ENCODE measurements at places on chromosomes 12 and 14.

DNA sequence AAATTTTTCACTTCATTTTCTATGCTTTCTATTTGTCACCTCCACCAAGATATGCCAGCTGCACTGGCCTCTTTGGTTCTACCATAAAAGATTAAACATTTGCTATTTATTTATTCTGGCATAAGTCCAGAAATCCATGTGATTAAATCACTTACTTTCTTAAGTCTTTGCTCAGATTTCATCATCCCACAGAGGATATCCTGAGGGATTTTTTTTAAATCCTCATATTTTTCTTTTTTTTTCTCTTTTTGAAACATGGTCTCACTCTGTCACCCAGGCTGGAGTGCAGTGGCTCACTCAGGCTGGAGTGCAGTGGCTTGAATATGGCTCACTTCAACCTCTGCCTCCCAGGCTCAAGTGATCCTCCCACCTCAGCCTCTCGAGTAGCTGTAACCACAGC lies 645.4 kb upstream of the ATXN7L3B start:
- no peak for DNase-seq

GRCh38 chr14:59339524-59340330 lies 125.5 kb downstream of the GPR135 start:
- no peak for DNase-seq

DNA sequence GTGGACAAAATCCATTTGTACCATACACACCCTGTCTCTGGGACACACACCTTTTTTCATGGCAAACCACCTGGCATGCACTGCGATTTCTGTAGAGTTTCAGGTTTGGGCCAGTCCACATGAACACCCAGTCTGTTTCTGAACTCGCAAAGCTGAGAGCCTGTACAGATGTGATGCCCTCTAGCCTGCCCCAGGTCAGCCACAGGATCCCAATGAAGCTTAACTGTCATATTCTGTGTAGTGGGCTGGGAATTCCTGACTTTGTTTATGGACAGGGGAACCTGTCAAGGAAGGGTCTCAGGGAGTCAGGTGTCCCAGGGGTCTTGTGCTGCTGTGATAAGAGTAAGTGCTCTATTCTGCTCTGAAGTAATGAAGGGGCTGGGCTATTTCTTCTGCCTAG lies 39.8 kb downstream of the CPM start:
- DNase-seq = no peak

DNA sequence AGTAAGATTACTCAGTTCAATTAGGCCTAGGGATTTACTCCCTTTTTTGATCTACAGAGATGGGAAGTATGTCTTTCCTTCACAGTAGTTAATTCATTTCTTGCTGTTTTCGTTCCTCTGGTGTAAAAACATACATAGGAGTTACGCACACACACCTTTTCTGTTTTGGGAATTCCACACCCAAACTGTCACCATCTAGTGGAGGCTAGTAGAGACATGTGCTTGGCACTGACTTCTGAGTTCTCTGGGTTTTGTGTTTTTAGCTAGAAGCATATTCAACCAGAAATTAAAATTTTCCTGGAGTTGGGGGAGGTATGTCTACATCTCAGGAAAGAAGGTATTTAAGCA lies 1.4 kb downstream of the SUSD6 start:
- no peak for DNase-seq

DNA sequence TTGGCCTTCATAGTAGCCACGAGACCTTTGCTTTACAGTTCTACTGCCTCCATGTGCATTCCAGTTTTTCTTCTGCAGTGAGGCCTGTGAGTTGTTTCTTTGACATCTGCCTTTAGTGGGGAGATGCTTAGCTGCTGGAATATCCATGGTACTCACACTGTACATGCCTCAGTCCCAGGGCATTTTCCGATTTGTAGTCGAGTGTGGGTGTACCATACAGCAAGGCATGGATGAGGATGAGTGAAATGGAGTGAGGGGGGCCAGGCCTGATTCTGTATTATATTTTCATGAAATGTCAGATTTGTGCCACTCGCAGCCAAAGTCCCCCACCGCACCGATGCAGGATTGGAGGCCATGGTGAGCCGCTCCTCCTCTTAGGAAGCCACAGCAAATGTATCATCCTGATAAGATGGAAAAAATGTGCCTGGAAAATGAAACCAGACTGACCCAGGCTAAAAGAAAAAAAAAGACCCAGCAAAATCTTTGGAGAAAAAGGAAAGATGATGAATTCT lies 173.0 kb downstream of the ADGRD1 start:
- DNase-seq = no peak

GRCh38 chr14:71204231-71204630 lies 297.0 kb downstream of the PCNX1 start:
- no peak for DNase-seq

DNA sequence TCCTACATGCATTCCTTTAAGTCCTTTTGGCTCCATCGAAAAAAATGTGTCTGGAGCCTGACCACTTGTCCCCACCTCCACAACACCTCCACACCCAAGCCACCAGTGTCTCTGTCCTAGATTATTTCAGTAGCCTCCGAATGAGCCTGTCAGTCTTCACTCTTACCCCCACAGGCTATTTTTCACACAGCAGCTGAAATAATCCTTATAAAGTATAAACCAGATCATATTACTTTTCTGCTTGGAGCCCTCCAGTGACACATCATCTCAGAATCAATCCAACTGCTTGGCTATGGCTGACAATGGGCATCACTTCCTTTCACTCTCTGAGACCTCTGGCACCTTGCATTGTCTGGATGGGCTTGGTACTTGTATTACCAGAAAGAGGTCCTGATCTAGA lies 44.9 kb downstream of the BBS10 start:
- DNase-seq = no peak

All from Jurkat, Clone E6-1 (cell line).